Progenitor cell of endocrine pancreas (in vitro differentiated cells): ENCODE measurements at places on chromosomes 1 and 21. TPM values are rescaled to one million over a fixed set of nuclear protein-coding genes. Genes with fewer than 3 reads are reported as not detected.

C1QA gene
- total RNA-seq: not detected in 2 replicates

TTC39A gene
- total RNA-seq: 22.4 and 26.0 TPM in 2 replicates

KPRP gene
- total RNA-seq: not detected in 2 replicates

SH2D1B gene
- total RNA-seq: not detected in 2 replicates

PLA2G2C gene
- total RNA-seq: not detected in 2 replicates

MFSD2A gene
- total RNA-seq: 1.8 and 2.4 TPM in 2 replicates

ATP6V0B gene
- total RNA-seq: 104 and 108 TPM in 2 replicates

INKA2 gene
- total RNA-seq: 4.4 and 5.8 TPM in 2 replicates

ILDR2 gene
- 1.4 and 1.7 TPM in 2 replicates for total RNA-seq

SV2A gene
- total RNA-seq: 16.9 and 21.8 TPM in 2 replicates

HPDL gene
- total RNA-seq: 2.4 and 3.6 TPM in 2 replicates

KCNK1 gene
- 9.4 and 9.7 TPM in 2 replicates for total RNA-seq

HENMT1 gene
- 5.9 and 9.1 TPM in 2 replicates for total RNA-seq

TIE1 gene
- total RNA-seq: 0.53 and 1.2 TPM in 2 replicates
